C1 segment of cervical spinal cord (tissue), 14 donors: ENCODE measurements at places on chromosomes 16 and 17.

DNA sequence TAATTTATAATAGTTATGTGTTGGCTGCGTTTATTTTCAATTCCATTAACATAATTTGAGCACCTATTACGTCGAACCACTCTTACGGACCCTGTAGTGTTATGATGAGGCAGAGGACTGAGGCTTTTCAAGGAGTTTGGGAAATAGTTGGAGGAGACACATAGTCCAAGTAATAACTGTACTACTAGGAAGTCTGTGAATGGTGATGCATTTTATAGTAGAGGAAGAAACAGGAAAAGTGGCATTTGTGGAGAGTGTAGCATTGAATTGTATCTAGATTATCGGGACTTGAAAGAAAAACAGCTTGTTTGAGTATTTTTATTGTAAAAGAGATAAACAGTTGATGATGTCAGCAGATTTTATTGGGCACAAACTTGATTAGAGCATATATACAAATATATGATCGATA, 1.7 kb downstream of the NFATC3 start:
- no peak for DNase-seq

DNA sequence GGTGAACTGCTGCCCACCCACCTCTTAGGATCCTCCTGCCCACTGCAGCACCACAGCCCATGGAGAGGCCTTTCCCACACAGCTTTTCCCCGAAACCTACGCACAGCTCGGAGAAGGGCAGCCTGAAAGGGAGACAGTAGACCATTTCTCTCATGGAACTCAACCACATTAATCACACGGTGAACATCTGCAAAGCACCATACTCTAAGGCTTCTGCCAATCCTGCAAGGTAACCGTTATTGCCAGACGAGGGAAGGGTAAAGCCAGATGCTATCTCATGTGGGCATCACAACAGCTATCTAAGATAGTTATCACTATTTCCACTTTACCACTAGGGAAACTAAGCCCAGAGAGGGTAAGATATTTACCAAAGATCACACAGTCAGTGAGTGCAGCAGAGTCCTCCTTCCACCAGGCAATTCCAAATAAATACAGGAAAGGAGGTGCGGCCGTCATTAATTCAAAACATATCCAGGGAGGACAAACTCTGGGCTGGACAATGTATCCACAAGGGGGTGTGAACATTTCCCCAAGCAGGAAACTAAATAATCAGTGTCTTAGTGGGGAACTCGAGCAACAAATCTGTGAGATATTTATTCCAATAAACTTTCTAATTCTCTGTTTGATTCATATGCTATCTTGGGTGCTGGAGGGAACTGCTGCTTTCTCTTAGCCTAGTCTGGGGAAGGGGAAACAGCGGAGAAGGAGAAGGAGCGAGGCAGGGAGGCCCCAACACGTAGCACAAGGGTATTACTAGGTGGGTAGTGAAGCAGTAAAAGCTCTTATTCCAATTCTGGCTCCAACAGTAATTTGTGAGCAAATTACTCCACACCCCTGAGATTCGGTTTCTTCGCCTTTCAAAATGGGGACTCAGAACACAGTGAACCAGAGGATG, 723 bp downstream of the TMEM186 start:
- no peak for DNase-seq

GRCh38 chr16:77692612-77693011, 29.7 kb upstream of the NUDT7 start:
- DNase-seq = no peak

DNA sequence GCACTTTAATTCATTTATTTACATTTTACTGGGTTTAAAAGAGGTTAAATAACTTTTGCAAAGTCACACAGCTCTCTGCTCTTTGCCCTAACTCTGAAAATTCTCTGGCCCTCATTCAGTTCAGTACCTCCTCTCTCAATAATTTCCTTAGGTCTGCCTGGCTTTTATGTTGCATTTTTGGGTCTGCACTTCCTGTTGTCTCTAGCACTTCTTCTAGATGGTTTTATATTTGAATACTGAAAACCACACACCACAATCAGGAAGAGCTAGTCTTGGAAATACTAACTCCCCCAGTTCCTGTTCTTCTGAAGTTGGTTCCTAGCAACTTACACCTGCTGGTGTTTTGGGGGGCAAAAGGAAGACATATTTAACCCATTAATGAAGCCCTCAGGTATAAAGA, 577.9 kb downstream of the HS3ST4 start:
- DNase-seq = no peak

- DNase-seq = no peak
Measured at GRCh38 chr17:28501421-28502284, 4.5 kb upstream of the FOXN1 start.
